Uterus (tissue), 4 donors: ENCODE measurements at places on chromosomes 3 and 15. TPM values are rescaled to one million over a fixed set of nuclear protein-coding genes. Genes with fewer than 3 reads are reported as not detected.

- peak; percentile 64 for DNase-seq
Observed at GRCh38 chr3:102006812-102007485, 157.6 kb downstream of the NFKBIZ start.

The TGM5 gene
- not detected for total RNA-seq

The ALDH1A2 gene
- total RNA-seq = 96.8 TPM

DNA sequence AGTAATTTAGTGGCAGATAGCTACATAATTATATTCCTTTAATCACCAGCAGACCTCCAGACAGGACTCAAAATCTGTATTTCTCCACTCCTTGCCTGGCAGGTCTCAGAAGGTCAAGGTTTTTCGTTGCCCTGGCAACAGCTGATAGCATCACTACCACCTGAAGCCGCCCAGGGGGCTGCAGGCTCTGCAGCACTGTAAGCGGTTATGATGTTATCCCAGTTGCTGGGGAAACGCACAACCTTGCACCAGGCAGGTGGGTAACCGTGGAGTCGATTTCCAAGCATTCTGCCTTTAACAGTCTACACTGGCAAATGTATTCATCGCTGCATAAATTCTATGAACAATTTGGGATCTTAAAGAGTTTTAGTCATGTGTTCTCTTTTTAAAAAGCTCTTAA is 756.3 kb downstream of the NTRK3 start:
- DNase-seq = no peak

GRCh38 chr3:72951259-72951722 is 45.3 kb upstream of the PPP4R2 start:
- DNase-seq = no peak

The TIPIN gene
- total RNA-seq = 12.1 TPM

The SLC24A5 gene
- 0.29 TPM for total RNA-seq

- DNase-seq = no peak
Observed at GRCh38 chr3:76436894-76437293, 603.0 kb upstream of the ROBO2 start.

DNA sequence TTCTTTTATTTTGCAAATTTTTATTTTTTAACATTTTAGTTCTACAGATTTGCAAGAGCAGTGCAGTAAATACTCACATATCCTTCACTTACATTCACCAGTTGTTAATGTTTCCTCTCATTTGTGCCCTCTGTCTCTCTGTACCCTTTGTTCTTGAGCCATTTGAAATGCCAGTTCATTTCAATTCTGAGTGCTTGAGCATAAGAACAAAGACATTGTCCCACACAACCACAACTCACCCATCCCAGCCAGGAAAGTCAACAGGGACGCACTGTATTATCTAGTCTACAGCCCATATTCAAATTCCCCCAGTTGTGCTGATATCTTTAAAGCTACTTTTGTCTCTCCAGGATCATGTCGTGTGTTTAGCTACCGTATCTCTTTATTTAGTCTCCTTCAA is 141.4 kb upstream of the SLC6A11 start:
- no peak for DNase-seq

- no peak for DNase-seq
Observed at GRCh38 chr3:10602271-10602670, 96.9 kb upstream of the ATP2B2 start.
